NCI-H526 treated with DMSO at 0.1 percent for 48 hours (cell line): ENCODE measurements at places on chromosomes 16 and 17.
A peak's percentile ranks its signal among the peaks of the same experiment; 100 is the strongest.

DNA sequence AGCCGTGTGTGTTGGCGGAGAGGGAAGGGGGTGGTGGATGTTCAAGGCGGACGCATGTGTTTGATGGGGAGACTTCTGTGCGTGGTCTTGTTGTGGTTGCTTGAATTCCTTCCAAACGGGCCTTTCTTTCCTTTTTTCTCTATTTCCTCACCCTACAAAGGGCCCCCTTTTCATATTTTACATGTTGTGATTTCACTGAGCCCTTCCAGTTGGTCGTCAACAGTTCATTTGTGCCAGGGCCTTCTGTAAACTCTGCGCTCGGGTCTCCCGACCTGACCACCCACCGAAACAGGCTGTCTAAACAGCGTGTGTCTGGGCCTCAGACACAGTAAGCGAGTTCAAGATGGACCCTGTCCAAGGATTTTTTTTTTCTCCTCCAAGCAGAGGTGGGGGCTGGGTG is 228.4 kb downstream of the IRF8 start:
- no peak for DNase-seq

GRCh38 chr17:73365906-73366623 is 54.3 kb upstream of the CDC42EP4 start:
- no peak for DNase-seq

GRCh38 chr16:46717692-46718091 is 28.2 kb downstream of the ORC6 start:
- no peak for DNase-seq

DNA sequence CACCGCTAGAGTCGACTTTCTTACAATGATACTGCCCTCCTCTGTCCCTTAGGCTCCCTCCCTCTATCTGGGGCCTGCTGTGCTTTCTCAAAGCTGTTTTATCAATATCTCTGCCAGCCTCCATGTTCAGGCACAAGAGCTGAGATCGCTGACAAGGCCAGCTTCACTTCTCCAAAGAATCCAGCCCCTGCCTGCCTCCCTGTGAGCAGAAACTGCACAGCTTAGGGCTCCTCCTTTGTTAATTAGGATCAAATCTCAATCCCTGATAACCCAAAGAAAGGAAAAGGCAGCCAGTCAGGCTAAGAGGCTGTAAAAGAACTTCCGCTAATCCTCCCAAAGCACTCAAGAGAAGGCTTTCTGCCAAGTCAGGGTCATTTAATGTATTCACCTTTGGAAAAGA is 616.0 kb upstream of the CDH11 start:
- no peak for DNase-seq

DNA sequence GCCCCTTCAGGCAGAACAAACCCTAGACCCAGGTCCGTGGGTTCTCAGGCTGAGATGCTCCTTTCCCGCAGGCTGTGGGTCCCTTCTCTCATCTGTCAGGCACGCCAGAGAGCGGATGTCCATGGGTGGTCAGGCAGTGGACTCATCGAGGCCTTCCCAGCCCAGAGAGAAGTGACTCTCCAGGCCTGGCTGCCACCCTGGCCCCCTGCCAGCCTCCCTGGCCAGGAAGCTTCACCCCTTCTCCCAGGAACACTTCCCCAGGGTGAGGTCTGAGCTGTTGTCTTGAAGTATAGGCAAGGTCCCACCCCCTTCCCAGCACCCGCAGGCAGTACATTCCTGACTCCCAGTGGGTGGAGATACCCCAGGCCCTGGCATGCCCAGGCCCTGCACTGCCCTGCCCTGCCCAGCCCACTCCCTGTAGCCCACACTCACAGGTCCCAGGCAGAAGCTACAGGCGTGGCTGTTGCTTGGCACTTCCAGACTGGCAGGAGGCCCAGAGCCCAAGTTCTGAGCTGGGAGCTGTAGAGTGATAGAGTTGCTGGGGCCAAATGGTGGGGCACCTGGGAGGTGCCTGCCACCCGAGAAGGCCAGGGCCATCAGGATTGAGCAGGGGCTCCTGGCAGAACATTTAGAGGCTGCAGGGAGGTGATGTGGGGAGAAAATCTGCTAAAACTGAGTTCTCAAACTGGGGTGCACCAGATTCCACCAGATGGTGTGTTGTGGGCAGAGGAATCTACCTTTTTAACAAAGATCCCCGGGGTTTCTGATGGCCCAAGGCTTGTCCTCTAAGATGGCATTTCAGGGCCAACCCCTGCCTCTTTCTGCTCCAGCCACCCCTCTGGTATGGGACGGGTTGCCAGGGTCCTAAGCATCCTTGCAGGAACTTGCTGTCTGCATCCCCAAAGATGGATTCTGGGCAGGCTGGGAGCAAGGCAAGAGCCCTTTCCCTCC is 6.7 kb downstream of the ITGA3 start:
- no peak for DNase-seq

DNA sequence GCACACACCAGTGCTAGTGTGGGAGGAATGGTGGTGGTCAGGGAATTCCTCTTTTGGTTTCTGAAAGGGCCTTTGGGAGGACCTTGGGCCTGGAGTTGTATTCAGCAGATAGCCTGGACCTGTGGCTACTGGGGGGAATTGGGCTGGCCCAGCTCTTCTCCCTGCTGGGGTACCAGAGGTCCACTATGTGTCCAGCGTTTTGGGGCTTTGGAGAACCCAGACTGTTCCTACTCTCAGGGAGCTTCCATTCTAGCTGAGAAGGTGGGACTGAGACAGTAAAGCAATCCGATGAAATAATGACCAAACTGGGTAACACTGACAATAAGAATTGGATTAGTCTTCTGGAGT is 2.4 kb downstream of the EPN3 start:
- DNase-seq = no peak

- DNase-seq = no peak
Measured at GRCh38 chr16:78686601-78687000, 587.1 kb downstream of the WWOX start.

- DNase-seq = no peak
Measured at GRCh38 chr16:11161974-11162373, 94.0 kb downstream of the SOCS1 start.

GRCh38 chr16:11114366-11115164 is 141.4 kb downstream of the SOCS1 start:
- DNase-seq = no peak

GRCh38 chr17:31404028-31404949 is 12.8 kb downstream of the RAB11FIP4 start:
- DNase-seq = no peak

DNA sequence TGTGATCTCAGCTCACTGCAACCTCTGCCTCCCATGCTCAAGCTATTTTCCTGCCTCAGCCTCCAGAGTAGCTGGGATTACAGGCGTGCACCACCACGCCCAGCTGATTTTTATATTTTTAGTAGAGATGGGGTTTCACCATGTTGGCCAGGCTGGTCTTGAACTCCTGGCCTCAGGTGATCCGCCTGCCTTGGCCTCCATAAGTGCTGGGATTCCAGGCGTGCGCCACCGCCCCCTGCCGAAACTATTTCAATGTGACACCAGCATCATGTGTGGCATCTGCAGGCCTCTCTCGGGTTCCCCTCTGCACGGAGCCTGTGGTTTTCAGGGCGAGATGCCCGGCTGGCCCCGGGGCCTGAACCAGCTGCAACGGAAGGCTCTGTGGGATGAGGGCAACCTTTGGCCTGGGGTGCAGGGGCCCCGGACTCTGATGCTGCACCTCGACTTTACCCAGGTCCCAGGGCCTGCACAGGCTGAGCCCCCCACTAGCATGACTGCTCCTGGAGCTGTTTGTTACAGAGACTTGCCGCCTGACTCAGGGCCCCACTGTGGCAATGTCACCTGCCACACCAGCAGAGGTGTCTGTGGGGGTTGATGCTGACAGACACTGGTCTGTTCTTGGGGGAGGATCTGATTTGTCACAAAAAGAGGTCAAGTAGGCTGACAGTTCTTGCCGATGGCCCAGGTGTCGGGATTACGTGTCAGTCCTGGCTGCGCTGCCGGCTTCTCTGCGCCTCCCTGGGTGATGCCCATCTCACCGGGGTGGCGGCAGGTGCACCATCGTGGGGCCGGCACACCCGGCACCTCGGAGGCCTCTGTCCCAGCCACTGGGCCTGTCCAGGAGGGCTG is 8.6 kb upstream of the TEX19 start:
- DNase-seq = no peak

GRCh38 chr16:57186872-57187854 is 1.0 kb downstream of the RSPRY1 start:
- peak; percentile 58 for DNase-seq

- no peak for DNase-seq
Measured at GRCh38 chr17:65977041-65977440, 214.9 kb downstream of the CEP112 start.

DNA sequence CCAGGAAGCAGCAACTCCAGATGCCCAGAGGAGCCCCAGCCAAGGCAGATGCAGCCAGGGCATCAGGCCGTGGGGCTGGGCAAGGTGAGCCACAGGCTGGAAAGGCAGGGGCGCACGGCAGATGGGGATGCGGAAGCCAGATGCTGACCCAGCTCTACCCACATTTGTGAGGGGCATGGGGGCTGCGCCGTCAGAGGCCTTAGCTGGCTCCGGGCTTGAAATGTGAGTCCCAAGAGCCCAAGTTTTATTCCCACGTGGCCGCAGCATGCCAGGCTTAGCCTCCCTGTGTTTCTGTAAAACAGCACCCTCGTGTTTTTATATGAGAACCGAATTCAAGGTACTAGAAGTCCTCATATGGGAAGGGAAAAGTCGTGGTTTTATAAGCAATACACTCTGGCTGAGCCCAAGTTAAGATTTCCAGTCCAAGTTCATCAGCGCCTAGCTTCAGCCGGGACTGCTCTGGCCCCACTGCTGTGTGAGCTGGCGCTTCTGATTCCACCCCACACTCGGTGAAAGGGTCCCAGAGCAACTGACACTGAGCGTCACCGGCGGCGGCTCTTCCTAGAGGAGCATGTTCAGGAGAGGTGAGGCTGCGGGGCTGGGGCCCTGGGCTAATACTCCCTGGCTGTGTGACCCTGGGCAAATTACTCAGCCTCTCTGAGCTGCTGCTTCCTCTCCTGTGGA is 6.7 kb upstream of the C16orf95 start:
- DNase-seq = no peak

DNA sequence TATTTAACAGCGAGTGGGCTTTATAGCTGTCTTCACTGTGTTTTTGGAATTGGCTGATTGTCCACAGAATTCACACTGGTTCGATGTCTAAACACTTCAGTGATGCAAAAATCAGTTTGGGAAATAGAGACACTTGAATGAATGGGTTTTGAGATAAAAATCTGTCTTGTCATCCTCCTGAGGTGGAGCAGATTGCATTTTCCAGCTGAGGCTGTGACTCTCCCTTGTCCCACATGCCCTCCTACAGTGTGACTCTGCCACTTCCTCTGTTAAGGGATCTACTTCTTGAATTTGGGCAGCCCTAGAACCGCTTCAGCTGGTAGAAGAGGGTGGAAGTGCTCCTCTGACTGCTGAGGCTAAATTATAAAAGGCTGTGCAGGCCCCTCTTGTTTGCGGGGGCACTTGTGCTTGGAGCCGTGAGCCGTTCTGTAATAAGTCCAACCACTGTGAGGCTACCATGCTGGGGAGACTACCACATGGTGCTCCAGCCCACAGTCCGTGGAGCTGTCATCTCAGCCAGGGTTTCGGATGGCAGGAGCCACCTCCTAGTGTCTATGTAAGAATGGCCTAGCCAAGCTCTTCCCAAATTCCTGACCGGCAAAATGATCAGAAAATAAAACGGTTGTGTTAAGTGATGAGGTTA is 175.9 kb downstream of the SPECC1 start:
- no peak for DNase-seq

GRCh38 chr17:80850817-80851216 is 140.8 kb upstream of the CHMP6 start:
- DNase-seq = no peak

- no peak for DNase-seq
Measured at GRCh38 chr17:51263006-51263405, 2.7 kb downstream of the UTP18 start.

GRCh38 chr17:41844971-41845370 is 7.3 kb downstream of the KLHL10 start:
- no peak for DNase-seq

GRCh38 chr16:85569615-85570212 is 43.4 kb upstream of the GSE1 start:
- no peak for DNase-seq

- no peak for DNase-seq
Measured at GRCh38 chr16:19513377-19514053, 8.4 kb downstream of the GDE1 start.

DNA sequence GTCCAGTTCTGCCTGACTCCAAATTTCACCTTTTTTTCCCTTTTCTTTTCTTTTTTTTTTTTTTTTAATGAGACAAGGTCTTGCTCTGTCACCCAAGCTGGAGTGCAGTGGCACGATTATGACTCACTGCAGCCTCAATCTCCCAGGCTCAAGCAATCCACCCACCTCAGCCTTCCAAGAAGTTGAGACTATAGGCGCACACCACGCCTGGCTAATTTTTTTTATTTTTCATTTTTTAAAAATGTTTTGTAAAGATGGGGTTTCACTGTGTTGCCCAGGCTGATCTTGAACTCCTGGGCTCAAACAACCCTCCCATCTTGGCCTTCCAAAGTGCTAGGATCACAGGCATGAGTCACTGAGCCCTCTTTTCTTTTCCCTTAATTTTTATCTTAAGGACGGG is 33.4 kb upstream of the RBBP6 start:
- no peak for DNase-seq

- DNase-seq = no peak
Measured at GRCh38 chr17:42781639-42782165, 1.3 kb downstream of the WNK4 start.

DNA sequence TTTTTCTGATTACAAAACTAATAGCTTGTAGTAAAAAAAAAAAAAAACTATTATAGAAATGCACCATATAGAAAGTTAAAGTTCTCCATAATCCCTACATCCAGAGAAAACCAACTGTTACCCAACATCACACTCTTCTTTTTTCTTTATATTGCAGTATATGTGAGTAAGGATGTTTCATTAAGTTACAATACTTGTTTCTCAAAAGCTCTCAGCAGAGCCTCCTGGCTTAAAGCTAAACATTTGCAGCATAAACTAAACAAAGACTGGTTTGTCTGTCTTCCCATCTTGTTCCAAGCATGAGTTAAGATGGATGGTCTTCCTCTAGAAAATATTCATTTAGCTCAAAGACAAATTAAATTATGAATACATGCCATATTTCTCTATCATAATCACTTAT is 25.2 kb downstream of the GRB2 start:
- no peak for DNase-seq

GRCh38 chr16:85715169-85716021 is 26.6 kb upstream of the GINS2 start:
- no peak for DNase-seq

DNA sequence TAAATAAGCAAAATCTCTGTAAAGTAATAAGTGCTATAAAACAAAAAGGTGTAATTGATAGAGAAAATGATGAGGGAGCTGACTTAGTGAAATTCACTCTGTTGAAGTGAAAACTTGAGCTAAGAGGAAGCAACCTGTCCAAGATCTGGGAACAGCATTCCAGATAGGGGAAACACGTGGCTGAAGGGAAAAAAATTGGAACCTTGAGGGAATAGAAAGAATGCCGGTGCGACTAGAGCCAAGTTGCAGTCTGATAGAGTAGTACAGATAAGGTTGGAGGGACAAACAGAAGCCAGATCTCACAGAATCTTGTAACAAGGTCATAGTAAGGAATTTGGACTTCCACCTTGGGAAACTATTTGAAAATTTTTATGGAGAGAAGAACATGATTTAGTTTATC is 623 bp upstream of the DDX52 start:
- DNase-seq = no peak

GRCh38 chr16:56389554-56389953 is 35.8 kb downstream of the AMFR start:
- no peak for DNase-seq
